GM19239 (cell line): ENCODE measurements at places on chromosomes 13 and 19.
A peak's percentile ranks its signal among the peaks of the same experiment; 100 is the strongest.

- no peak for DNase-seq
Observed at GRCh38 chr19:29104605-29105241, 108.2 kb downstream of the UQCRFS1 start.

- DNase-seq, result no peak
Observed at GRCh38 chr13:107365466-107366215, 797.7 kb upstream of the ARGLU1 start.

GRCh38 chr19:44890366-44891015 lies 563 bp upstream of the TOMM40 start:
- peak; percentile 92 for DNase-seq

- DNase-seq, result no peak
Observed at GRCh38 chr19:6354098-6354674, 7.1 kb upstream of the CLPP start.

GRCh38 chr19:11091703-11092153 lies 2.5 kb downstream of the LDLR start:
- DNase-seq, result no peak

GRCh38 chr19:12364391-12365235 lies 870 bp downstream of the ZNF442 start:
- DNase-seq, result peak; percentile 27

GRCh38 chr19:2706251-2706650 lies 3.8 kb upstream of the GNG7 start:
- DNase-seq, result no peak

DNA sequence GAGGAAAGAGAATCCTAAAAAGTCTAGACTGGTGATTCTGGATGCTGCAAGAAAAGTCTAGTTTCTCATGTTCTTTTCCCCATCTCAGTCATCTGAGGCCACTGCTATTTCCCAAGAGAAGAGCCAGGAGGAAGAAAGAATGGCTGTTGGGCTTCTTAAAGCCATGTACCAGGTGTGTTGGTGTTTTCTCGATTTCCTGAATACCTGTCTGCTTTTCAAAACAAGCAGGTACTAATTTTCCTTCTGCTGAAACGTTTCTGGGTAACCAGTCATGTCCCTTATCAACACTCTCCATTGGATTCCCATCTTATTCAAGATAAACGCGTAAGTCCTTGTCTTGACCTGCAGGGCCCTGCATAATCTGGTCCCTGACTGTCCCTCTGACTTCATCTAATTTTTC lies 1.1 kb downstream of the ZNF570 start:
- DNase-seq, result no peak

GRCh38 chr13:106534639-106535551 lies 567 bp downstream of the EFNB2 start:
- DNase-seq, result peak; percentile 22

- no peak for DNase-seq
Observed at GRCh38 chr19:682678-683320, 6.6 kb downstream of the FSTL3 start.

DNA sequence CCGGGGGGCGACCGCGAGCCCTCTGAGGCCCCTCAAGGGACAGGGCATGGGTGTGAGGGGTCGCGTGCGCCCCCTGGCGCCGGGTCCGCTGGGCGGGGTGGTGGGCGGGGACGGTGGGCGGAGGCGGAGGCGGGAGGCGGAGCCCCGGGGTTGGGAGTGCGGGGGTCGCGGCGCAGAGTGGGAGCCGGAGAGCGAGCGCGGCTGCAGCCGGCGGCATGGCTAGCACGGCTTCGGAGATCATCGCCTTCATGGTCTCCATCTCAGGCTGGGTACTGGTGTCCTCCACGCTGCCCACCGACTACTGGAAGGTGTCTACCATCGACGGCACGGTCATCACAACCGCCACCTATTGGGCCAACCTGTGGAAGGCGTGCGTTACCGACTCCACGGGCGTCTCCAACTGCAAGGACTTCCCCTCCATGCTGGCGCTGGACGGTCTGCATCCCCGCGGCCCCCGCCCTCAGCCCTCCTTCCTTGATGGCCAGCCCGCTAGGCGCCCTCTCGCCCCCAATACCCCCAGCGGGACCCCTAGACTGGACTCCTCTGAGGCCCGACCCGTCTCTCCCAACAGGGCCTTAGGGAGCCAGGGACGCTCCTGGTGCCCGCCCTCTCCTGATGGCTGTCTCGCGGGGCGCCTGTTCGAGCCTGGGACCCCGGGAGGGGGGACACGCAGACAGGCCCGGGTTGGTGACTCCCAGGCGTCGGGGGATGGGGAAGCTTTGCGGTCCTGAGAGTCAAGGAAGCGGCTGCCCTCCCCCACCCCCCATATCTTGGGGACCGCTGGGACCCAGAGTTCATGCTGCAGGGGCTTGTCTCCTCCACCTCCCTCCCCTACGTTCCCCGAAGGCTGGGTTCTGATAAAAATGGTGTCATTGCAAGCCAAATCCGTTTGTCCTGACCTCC lies at the start of gene CLDN10:
TSS of gene CLDN10 (plus strand) at position 182 of the 903 bp plus-strand sequence. CDS start at position 216, 34 bp downstream.
- DNase-seq, result no peak

- DNase-seq, result no peak
Observed at GRCh38 chr13:84927442-84928169, 871.6 kb downstream of the SLITRK6 start.

DNA sequence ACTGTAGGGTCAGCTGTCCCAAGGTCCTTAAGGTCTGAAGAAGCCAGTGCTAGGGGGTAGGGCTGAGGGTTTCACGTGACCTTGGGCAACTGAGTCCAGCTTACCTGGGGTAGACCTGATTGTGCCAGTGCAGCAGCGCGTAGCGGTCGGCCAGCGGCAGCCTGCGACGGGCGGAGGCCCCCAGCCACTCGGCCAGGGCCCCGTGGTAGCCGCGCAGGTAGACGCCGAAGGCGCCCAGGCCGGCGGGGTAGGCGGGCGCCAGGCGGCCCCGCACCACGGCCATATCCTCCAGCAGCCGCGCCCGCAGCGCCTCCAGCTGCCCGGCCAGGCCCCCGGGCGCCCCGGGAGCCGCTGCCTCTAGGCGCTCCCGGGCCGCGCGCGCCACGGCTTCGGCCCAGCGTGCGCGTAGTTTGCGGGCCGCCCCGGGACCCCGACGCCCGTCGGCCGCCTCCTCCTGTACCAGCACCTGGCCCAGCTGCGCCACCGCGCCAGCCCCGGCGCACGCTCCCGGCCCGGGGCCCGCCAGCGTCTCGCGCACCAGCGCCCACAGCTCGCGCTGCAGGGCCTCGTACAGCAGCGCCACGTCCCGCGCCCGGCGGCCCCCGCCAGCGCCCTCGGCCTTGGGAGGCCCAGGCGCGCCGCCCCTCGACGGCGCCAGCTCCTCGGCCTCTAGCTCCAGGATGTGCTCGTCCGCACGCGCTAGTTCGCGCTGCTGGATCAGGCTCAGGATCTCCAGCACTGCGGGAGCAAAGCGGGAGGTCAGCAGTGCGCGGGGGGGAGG lies 10.9 kb downstream of the EXOC3L2 start:
- no peak for DNase-seq

- DNase-seq, result no peak
Observed at GRCh38 chr13:44394658-44395057, 21.0 kb downstream of the SERP2 start.

DNA sequence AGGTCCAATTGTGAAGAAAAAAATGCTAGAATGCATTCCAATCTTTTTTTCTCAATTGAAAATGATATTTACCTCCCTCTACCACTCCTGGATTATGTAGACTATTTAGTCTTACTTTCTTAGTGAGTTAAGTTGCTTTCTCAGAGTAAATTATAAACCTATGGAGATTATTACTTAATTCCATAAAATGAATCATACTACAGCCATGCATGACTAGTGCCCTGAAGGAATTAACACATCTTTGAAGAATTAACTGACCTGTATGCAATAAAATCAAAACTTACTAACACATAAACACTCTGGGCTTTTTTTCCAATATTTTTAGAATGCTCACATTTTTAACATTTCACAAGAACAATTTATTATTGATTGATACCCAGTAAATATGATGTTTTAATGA lies 379.4 kb upstream of the DACH1 start:
- DNase-seq, result no peak

GRCh38 chr19:48681127-48681470 lies 8.3 kb upstream of the NTN5 start:
- no peak for DNase-seq

GRCh38 chr19:6697291-6697690 lies 23.2 kb downstream of the C3 start:
- no peak for DNase-seq

DNA sequence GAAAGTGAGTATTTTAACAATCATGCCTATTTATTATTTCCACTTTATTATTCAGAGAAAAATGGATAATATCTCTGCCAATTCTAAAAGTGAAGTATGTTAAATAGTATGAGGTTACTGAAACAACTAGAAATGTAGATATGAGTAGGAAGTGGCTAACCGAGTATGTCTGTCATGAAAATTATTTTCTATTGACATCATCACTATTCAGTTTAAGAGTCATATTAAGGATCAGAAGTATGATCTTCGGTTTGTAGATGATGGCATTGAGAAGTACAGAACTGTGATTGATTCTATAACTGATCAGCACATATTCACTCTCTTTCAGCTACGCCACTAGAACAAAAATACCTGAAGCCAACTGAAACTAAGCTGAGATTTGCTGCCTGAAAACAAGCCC lies 146.4 kb upstream of the SLITRK5 start:
- DNase-seq, result no peak

DNA sequence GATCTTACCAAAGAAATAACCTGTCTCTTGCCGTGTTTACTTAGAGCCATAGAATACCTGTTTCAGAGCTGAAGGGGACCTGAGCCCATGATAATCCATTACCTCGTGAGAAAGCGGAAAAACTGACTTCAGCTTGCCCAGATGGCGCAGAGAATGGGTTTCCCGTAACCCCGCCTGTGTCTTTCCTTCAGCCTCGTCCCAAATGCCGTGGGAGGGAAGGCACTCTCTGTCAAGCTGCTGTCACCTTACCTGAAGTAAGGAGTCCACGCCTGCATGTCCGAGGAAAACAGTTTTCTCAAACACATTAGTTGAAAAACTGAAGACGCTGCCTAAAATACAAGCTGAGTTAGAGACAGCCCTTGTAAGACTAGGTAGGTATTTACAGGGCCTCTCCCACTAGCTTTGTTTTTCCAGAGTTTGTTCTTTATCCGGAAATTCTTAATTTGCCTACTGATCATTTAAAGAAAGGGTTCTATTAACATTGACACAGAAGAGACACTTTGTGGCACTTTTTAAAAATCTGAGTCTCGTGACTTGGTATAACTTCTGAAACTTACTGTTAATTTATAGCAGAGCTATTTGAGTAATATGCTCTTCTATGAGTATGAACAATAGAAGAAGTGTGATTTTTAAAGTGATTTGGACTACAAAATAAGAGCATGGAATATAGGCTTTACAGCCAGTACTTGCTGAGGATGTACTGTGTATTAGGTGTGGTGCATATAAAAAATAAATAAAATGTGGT lies 1.3 kb upstream of the INTS6 start:
- peak; percentile 5 for DNase-seq

DNA sequence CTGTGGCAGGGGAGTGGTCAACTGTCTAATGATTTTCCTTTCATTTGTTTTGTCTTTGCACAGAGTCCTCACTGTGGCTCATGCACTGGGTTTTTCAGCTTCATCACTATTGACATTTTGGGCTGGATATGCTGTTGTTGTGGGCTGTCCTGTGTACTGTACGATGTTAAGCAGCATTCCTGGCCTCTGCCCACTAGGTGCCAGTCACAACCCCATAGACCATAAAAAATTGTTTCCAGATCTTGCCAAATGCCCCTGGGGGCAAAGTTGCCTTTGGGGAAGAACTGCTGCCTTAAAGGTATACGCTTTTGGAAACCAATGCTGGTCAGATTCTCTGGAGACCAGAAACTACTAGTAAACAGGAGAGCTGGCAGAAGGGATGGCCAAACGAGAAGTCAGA lies 310.4 kb downstream of the SPRY2 start:
- DNase-seq, result no peak

GRCh38 chr13:110233951-110234280 lies 73.0 kb downstream of the COL4A1 start:
- no peak for DNase-seq

DNA sequence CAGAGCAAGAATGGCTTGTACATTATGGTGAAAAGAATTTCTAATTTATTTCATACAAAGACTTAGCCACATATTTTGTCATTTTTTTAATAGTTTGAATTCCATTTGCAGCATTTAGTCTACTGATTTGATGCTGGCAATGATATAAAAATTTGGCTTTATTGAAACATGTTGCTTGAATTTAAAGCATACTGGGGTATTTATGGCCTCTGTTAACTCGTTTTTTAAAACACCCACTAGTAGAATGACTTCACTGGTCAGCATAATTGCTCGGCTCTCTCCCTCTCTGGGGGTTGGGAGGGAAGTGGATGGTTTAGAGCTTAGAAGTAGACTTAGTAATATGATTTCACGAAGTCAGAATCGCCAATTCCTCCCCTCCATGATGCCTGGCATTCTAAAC lies 354.9 kb upstream of the HTR2A start:
- DNase-seq, result no peak

DNA sequence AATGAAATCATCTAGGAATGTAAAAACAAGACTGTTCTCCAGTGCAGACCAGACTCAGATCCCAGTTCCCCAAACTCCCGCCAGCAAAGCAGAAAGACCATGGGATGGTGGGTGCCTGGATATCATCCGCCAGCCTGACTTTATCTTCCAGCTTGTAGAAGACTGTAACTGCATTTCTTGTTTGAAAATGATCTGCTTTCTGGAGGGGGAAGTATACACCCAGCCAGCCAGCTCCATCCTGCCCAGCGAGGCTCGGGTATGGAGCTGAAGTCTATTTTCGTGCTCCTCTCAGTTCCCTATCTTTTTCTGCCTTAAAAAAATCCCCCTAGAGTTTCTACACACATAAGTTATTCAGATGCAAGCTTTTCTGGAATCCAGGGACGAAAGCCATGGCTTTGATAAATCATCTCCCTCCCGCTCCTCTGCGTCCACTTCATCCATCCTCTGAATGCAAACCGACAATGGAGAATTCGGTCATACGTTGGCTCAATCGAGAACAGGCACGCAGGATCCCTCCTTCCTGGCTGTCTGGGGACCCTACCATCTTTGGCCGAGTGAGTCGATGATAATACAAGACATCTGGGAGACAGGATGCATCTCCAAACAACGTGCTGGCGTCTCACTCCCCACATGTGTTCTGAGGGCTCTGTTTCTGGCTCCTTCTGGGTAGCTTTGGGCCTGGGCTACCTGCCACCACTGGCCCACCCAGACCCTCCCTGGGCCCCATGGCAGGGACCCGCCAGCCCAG lies 31.2 kb downstream of the CEBPG start:
- DNase-seq, result no peak

DNA sequence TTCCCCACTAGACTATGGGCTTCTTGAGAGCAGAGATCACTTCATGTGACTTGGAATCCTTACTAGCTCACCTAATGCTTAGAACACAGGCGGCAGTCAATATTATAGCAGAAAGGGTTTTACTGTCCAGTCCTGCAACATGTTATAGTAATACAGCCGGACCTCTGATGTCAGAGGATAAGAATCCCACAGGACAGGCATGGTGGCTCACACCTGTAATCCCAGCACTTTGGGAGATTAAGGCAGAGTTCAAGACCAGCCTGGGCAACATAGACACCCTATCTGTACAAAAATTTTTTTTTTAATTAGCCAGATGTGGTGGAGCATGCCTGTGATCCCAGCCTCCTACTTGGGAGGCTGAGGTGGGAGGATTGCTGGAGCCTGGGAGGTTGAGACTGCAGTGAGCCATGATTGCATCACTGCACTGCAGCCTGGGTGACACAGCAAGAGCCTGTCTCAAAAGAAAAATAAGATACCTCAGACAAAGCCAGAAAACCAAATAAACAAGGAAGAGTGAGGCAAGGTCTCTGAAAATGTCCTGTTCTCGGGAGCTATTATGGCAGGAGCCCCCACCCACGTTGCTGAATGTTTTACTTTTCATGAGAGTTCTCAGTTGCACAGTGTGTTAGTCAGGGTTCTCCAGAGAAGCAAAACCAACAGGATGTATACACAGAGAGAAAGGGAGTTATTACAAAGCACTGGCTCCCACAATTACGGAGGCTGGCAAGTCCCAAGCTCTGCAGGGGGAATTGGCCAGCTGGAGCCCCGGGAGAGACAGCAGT lies 100.8 kb downstream of the UBL3 start:
- DNase-seq, result no peak
